ENCODE measurements at places on chromosomes 3 and 15.

DNA sequence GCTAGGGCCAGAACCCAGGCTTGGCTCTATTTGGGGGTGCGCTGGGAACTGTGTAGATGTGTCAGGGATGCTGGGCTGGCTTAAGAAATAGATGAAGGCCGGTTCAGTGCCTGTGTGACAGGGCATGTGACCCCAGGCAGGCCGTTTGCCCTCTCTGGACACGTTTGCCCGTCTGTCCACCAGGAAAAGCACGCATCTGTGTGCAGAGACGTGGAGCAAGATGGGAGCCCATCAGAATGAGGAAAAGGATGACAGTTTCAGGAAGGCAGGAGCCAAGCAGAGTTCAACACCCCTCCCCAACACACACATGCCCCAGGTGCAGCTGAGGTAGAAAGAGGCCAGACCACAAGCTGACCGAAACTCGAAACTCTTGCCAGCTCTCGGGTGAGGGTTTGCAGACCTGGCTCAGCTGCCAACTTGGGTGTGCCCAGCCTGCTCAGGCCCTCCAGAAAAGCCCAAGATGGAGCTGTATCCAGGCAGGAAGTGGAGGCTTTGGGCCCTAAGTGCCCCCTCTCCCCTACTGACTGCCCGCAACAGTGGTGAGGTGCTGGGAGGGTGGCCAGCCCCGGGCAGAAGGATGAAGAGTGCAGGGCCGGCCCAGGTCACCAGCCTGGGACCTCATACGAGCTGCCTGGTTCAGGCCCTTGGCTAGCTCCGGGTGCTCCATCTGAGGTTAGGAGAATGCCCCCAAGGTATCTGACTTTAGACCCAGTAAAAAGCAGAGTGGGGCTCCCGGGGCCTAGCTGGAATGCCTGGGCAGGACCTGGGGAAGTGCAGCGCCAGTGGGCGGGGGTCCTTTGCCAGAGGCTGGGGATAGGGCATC lies 10.2 kb upstream of the MESP1 start:
- DNase-seq: no peak

GRCh38 chr3:154783521-154783931 lies 296.6 kb upstream of the MME start:
- no peak for DNase-seq

DNA sequence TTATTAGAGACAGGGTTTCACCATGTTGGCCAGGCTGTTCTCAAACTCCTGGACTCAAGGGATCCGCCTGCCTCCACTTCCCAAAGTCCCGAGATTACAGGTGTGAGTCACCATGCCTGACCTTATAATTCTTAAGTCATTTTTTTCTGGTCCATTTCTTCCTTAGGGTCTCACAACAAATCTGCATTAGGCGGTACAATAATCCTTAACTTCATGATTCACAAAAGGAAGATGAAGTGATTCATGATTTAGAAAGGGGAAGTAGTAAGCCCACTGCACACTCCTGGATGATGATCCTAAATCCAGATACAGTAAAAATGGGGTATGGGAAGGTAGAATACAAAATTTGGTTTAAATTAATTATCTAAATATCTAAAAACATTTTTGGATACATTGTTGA lies 45.0 kb upstream of the TKT start:
- no peak for DNase-seq

- no peak for DNase-seq
Measured at GRCh38 chr15:101615986-101616848, 36.0 kb downstream of the TM2D3 start.

DNA sequence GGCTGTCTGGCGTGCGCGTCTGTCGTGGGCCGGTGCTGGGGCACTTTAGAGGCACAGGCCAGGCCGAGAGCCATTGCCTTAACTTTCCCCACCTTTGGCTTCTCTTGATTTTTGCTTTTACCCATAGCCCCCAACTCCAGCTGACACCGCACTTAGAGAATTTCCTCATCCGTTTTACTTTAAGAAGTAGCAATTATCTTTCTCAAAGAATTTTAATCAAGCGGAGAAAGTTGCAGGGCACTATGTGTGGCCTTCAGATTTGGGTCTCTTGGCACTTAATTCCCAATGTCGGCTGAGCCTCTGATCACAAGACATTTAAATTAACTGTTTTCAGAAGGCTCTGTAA lies 1.2 kb downstream of the ALDH1A3 start:
- no peak for DNase-seq

All from activated CD4-positive, alpha-beta T cell treated with anti-CD3 and anti-CD28 coated beads, Interleukin-2, amount 50 U/mL, for 1 hour (primary cell).